ENCODE measurements at places on chromosomes 2 and 18. TPM values are rescaled to one million over a fixed set of nuclear protein-coding genes. Genes with fewer than 3 reads are reported as not detected.

DNA sequence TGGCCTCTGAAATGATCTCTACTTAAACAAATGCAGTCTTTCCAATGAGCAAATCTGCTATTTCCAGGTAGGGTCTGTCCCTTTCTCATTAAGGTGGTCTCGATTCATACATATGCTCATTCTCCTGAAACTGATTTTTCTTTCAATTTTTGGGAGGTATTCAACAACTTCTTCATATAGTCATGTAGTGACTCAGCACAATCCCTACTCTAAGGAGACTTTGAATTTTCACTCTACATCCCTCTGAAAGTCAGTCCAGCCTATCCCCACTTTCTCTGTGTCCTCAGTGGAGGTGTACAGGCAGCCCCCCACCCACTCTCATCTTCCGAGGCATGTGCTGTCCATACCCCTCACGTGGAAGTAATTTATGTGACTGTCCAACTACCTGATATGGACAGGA, 99.9 kb upstream of the ACAA2 start:
- DNase-seq = no peak
- H3K27ac ChIP-seq = no peak overlapping the region
- H3K4me1 ChIP-seq = no peaks in the 10 kb centered on the region
- no peak overlapping the region for H3K4me3 ChIP-seq
- H3K36me3 ChIP-seq = no peaks in the 10 kb centered on the region

DNA sequence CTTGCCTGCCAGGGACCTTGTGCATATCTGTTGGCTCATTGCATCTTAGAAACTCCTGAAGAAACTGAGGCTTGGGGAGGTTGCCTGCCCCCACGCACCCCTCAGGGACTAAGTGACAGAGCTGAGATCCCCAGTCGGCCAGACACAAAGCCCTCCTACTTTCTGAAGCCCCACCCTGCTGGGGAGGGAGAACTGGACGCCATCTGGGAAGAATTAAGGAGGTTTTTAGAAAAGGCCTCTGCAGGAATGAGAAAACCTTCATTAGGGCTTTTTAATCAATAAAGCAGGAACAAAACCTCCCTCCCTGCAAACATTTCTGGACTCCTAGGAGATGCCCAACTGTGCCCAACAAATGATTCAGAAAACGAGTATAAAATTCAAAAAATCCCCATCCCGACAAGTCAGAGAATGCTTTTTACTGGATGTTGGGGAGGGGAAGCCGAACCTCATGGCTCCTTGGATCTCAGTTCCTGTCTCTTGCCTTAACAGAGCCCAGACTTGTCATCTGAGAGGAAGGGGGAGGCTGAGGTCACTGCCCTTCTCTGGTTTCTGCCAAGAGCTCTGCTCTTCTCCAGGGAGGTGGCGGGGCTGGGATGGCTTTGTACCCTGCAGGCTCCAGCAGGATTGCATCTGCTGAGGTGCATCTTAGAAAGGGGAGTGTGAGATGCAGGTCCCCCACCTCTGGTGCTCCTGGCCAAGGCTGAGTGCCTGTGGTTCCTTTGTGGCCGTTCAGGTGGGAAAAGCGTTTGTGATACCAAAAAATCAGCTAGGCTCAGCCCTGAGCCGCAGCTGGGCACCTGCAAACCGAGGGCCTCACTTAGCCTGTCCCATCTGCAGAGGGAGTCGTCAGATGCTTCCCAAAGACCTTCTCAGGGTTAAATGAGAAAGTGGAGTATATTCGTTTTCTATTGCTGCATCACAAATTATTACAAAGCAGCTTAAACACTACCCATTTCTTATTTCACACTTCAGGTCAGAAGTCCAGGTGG, 142.4 kb downstream of the ZFP36L2 start:
- H3K4me3 ChIP-seq = no peak overlapping the region
- H3K4me1 ChIP-seq = peaks cover 61% of the 10 kb centered on the region
- H3K36me3 ChIP-seq = no peaks in the 10 kb centered on the region
- peak overlapping the region; percentile 93 for H3K27ac ChIP-seq

DSEL gene
- 100 TPM for total RNA-seq

DNA sequence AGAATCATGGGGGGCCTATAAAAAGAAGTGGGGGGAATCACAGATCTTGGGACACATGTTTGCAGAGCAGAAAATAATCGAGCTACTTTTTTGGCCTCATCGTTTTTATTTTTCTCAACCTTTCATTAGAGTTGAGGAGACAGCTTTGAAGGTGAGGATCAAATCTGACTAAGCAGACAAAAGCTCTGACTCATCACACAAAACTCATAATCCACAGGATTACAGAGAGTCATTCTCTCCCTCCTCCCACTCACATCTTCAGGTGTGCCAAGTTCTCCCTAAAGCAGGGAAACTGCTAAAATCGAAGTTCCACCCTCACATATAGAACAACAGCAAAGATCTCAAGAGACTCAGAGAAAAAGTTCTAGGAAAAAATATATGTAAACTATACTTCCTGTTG, 15.6 kb downstream of the BAZ2B start:
- peak; percentile 74 for DNase-seq
- H3K4me3 ChIP-seq = no peak overlapping the region
- H3K27ac ChIP-seq = no peak overlapping the region
- 0 out of 2 replicates have a peak, but pooled peaks cover 2% of the 10 kb centered on the region for H3K36me3 ChIP-seq
- no peaks in the 10 kb centered on the region for H3K27me3 ChIP-seq
- H3K4me1 ChIP-seq = no peaks in the 10 kb centered on the region

GDF7 gene
- total RNA-seq = under 0.01 TPM

RFX8 gene
- total RNA-seq = 1.9 TPM

DNA sequence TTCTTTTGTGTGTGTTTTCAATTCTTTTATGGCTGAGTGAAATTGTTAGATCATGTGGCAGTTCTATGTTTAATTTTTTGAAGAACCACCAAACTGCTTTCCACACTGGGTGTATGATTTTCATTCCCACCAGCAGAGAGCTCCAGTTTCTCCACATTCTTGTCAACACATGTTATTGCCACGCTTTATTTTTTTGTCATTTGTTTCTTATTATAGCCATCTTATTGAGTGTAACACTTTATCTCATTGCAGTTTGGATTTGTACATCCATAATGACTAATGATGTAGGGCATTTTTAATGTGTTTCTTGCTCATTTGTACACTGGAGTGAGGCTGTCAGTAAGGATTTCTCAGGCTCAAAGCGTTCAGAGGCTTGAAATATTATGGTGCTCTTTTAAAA, 184.2 kb downstream of the PIEZO2 start:
- H3K27me3 ChIP-seq = no peaks in the 10 kb centered on the region
- no peak overlapping the region for H3K27ac ChIP-seq
- H3K4me3 ChIP-seq = no peak overlapping the region
- H3K4me1 ChIP-seq = no peaks in the 10 kb centered on the region
- H3K36me3 ChIP-seq = no peaks in the 10 kb centered on the region

- peaks cover 19% of the 10 kb centered on the region for H3K4me1 ChIP-seq
- DNase-seq = no peak
- no peaks in the 10 kb centered on the region for H3K36me3 ChIP-seq
- peak overlapping the region; percentile 97 for H3K27ac ChIP-seq
- H3K27me3 ChIP-seq = no peaks in the 10 kb centered on the region
- peak overlapping the region; percentile 20 for H3K4me3 ChIP-seq
Measured at GRCh38 chr2:12451726-12452125, 265.0 kb upstream of the TRIB2 start.

GRCh38 chr2:141468761-141469160, 662.1 kb downstream of the LRP1B start:
- no peaks in the 10 kb centered on the region for H3K4me1 ChIP-seq
- no peak overlapping the region for H3K4me3 ChIP-seq
- H3K27ac ChIP-seq = no peak overlapping the region
- H3K36me3 ChIP-seq = no peaks in the 10 kb centered on the region

CFC1 gene
- not detected for total RNA-seq

GRCh38 chr2:85706063-85706462, 11.9 kb downstream of the GNLY start:
- no peak for DNase-seq
- H3K27ac ChIP-seq = no peak overlapping the region
- H3K4me3 ChIP-seq = no peak overlapping the region
- H3K27me3 ChIP-seq = no peaks in the 10 kb centered on the region
- peaks cover 20% of the 10 kb centered on the region for H3K4me1 ChIP-seq
- no peaks in the 10 kb centered on the region for H3K36me3 ChIP-seq

DLGAP1 gene
- under 0.01 TPM for total RNA-seq

- H3K27me3 ChIP-seq = peaks cover 29% of the 10 kb centered on the region
- no peak overlapping the region for H3K27ac ChIP-seq
- no peak overlapping the region for H3K4me3 ChIP-seq
- H3K36me3 ChIP-seq = no peaks in the 10 kb centered on the region
Measured at GRCh38 chr2:11684894-11685460, 15.0 kb upstream of the NTSR2 start.

GRCh38 chr18:25189391-25190185, 162.4 kb downstream of the ZNF521 start:
- H3K4me3 ChIP-seq = no peak overlapping the region
- H3K36me3 ChIP-seq = peaks cover 4% of the 10 kb centered on the region
- no peaks in the 10 kb centered on the region for H3K27me3 ChIP-seq
- H3K27ac ChIP-seq = no peak overlapping the region
- no peak for DNase-seq
- no peaks in the 10 kb centered on the region for H3K4me1 ChIP-seq

DNA sequence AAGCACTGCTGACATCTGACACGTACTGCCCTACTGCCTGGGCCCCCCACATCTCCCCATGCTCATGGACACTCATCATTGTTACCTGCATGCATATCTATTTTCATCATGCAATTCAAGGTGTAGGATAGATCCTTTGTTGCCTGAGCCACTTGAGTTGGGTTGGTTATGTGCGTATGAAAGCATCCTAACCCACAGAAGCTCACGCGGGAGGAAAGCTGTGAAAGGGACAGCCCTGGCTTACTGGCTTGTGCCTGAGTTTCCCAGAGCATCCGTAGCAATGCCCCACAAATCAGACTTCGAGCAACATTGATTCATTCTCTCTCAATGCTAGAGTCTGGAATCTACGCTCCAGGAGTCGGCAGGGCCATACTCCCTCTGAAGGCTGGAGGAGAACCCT, 285.5 kb downstream of the PHLPP1 start:
- no peak overlapping the region for H3K27ac ChIP-seq
- no peaks in the 10 kb centered on the region for H3K36me3 ChIP-seq
- no peak for DNase-seq
- H3K27me3 ChIP-seq = peaks cover 15% of the 10 kb centered on the region

GRCh38 chr2:128503399-128504245, 185.0 kb upstream of the HS6ST1 start:
- no peak overlapping the region for H3K27ac ChIP-seq
- no peaks in the 10 kb centered on the region for H3K4me1 ChIP-seq
- H3K27me3 ChIP-seq = peaks cover 7% of the 10 kb centered on the region
- DNase-seq = no peak
- H3K4me3 ChIP-seq = no peak overlapping the region

DNA sequence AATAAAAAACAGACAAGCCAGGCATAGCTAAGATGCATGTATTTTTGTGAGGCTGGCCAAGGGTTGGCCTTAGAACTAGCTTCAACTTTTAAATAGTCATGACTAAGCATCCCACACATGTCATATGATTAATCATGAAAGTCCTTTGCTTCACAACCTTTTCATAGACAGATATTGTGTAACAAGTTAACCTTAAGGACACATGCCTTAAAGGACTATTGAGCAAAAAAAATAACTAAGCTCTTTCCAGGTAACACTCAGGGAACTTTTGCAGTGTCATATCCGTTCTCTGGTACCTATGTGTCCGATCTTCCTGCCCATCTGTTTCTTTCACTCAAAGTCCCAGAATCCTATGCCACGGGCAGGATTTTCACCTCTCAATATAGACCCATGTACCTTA, 498.4 kb downstream of the STK39 start:
- H3K4me1 ChIP-seq = no peaks in the 10 kb centered on the region
- no peak overlapping the region for H3K27ac ChIP-seq
- no peaks in the 10 kb centered on the region for H3K36me3 ChIP-seq
- DNase-seq = no peak

ITGB6 gene
- under 0.01 TPM for total RNA-seq

- no peak for DNase-seq
- no peak overlapping the region for H3K27ac ChIP-seq
- no peaks in the 10 kb centered on the region for H3K36me3 ChIP-seq
Measured at GRCh38 chr2:75088791-75089190, 110.5 kb downstream of the TACR1 start.

GALNT14 gene
- not detected for total RNA-seq

CERKL gene
- total RNA-seq = not detected

DNA sequence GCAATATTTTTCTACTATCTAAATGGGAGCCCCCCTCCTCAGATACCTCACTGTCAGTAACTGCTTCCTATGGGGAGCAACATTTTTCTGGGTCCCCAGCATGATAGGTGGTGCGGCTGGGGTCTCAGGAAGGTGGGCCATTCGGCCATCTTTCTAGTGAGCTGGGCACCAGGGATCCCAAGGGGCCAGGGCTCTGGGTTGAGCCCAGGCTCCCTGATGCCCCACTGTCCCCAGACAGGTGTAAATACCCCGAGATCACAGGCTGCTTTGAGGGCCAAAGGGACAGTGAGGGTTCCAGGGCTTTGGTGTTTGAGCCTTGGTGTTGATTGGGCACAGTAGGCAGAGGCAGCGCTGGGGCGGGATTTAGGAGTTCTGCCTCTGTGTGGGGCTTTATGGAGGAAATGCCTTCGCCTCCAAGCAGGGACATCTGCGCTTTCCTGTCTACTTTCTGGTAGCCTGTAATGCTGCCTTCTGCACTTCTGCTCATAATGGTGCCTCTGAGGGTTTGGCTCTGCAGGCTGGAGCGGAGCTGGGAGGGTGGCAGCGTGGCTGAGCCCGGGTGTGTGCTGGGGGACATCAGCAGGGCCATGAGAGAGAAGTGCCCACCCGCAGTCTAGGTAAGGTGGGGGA, 5.3 kb downstream of the ITM2C start:
- DNase-seq = no peak
- H3K27ac ChIP-seq = no peak overlapping the region
- H3K4me1 ChIP-seq = peaks cover 12% of the 10 kb centered on the region
- H3K36me3 ChIP-seq = peaks cover 4% of the 10 kb centered on the region
- H3K27me3 ChIP-seq = no peaks in the 10 kb centered on the region
- no peak overlapping the region for H3K4me3 ChIP-seq

Measured in IMR-90 (cell line).